ENCODE measurements at places on chromosomes 16 and 17.

- DNase-seq = no peak
These were observed 32.4 kb downstream of the SCNN1B start for GRCh38 chr16:23334457-23334853.

GRCh38 chr16:14635395-14636165 lies 2.8 kb downstream of the BFAR start:
- no peak for DNase-seq

DNA sequence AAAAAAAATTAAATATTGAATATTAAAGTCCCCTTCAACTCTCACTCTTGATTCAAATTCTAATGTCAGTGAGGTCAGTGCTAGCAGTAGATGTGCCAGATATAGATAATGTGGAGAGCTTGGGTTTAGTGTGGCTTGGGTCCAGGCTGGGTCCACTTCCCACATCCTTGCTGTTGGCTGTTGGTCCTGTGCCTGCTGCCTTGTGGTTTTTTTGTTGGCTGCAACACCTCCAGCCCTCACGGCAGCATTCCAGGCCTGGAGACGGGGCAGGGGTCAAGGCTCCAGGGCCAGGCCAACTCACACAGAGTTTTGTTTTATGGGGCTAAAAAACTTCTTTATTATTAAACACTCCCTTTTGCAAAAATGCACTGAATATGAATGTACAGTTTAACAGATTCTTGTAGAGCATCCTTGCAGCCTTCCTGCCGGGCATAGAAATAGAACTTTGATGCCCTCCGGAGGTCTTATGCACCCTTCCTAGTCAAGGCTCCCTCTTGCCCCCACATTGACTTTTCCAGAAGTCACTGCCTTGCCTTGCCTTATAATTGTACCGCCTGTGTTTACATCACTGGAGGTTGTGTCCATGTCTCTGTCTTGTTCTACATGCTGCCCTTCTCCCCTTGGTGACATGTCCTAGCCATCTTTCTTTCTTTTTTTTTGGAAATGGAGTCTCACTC lies 25.5 kb upstream of the MYO15B start:
- DNase-seq = no peak

- DNase-seq = no peak
These were observed 169.0 kb downstream of the ENGASE start for GRCh38 chr17:79243603-79243990.

DNA sequence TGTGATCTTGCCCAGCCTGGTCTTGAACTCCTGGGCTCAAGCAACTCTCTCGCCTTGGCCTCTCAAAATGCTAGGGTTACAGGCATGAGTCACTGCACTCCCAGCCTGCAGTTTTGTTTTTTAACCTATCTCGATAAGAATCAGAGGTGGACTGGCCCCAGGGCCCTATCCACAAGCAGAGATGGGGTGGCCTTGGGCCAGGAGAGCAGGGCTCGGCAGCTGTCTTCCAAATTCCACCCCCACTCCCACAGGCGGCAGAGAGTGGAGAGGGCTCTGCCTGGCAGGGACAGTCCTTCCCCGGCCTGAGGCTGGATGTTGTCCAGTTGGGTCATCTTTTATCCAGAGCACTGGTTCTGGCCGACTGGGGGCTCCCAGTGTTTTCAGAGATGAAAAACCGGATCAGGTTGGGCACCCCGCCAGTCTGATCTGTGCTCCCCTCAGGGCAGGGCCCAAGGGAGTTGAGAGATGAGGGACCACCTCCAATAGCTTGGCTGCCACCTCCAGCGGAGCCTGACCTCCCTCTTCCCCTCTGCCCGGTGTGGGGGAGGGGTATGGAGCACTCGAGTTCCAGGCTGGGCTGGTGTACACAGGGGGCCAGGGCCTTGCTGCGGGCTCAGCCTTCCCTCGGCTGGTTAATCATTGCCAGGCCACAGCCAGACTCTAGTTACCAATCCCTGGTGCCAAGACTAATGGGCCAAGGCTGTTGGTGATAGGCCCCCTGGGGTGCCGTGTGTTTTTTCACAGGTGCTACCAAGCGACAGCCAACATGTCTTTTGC lies 30.3 kb upstream of the MYO15B start:
- no peak for DNase-seq

DNA sequence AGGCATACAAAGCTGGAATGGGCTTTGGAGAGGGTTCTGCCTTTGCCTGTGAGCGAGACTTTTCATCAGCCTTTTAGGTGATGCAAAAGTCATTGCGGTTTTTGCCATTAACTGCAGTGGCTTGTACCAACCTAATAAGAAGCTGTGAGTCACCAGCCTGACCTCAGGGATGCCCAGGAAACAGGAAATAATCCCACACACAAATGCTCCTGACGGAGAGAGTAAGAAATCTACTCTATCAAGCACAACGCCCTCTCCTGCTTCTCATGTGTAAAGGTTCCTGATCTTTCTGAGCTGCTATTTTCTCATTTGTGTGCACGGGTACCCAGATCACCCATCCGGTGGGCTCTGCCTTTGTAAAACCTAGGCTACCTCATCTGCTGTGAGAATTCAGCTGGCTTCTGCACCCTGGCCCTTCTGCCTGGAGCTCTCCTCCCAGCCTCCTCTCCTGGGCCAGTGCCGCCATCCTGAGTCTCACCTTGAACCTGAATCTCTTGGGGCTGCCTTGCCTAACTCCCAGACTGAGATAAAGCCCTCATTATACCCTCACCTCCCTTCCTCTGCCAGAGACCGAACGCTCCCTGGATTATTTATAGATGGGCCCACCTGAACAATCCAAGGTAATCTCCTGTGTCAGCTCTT lies 299.7 kb downstream of the C16orf95 start:
- DNase-seq = no peak

DNA sequence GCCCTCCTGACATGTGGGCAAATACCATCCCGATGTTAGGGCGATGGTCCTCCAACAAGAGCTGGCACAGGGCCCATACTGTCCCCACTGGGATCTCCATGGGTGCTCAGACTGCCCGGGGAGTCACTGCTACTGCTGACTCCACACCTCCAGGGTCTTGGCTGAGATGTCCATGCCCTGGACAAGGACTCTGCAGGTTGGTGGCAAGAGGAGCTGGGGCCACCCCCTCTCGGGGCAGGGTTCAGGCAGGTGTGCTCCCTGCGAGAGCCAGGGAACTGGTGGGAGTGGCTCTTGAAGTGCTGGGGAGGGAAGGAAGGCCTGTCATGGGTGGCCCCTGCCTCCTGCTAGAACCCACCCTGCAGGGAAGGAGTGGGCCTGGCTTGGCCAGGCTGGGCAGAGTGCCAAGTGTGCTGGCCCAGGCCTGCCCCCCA lies 6.4 kb downstream of the CASKIN2 start:
- DNase-seq = no peak

DNA sequence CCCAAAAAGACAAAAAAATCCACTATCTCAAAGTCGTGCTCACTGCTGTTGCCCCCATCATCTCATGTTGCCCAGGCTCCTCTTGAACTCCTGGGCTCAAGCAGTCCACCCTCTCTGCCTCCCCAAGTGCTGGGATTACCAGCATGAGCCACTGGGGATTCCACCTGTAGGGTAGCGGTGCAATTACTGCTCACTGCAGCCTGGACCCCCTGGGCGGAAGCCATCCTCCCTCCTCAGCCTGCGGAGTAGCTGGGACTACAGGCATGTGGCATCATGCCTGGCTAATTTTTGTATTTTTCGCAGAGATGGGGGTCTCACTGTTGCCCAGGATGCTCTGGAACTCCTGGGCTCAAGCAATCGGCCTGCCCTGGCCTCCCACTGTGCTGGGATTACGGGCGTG lies 37.9 kb upstream of the BHLHA9 start:
- DNase-seq = no peak

GRCh38 chr16:82633964-82634600 lies 7.3 kb downstream of the CDH13 start:
- no peak for DNase-seq

- DNase-seq = no peak
These were observed 115.2 kb downstream of the C17orf67 start for GRCh38 chr17:56718515-56718914.

DNA sequence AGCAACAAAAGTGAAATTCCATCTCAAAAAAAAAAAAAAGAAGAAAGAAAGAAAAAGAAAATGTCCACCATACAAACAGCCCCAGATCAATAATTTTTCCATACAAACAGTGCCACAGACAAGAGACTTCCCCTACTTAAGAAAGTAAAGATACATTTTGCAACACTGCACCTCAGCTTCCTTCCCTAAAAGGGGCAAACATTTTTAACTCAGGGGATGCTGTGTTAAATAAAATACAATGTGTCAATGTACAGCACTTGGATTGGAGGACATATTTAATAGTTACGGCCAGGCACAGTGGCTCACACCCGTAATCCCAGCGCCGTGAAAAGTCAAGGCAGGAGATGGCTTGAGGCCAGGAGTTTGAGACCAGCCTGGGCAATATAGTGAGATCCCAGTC lies 22.3 kb downstream of the MYH11 start:
- DNase-seq = no peak

DNA sequence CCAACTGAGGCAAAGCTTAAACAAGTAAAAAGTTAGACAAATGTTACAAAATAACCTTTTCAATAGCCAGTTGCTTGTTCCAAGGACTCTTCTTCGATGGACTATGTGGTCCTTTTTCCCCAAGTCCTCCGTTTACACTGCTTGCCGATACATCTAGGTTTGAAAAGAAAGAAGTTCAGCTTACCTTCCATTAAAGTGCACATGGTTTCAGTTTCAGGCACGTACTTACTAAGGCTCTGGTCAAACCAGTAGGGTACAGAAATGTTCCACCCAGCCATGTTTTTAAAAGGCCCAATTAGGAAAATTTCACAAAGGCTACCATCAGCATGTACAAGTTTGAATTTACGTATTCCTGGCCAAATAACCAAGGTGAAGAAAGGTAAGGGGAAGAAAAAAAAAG lies 2.1 kb downstream of the SRSF2 start:
- no peak for DNase-seq

DNA sequence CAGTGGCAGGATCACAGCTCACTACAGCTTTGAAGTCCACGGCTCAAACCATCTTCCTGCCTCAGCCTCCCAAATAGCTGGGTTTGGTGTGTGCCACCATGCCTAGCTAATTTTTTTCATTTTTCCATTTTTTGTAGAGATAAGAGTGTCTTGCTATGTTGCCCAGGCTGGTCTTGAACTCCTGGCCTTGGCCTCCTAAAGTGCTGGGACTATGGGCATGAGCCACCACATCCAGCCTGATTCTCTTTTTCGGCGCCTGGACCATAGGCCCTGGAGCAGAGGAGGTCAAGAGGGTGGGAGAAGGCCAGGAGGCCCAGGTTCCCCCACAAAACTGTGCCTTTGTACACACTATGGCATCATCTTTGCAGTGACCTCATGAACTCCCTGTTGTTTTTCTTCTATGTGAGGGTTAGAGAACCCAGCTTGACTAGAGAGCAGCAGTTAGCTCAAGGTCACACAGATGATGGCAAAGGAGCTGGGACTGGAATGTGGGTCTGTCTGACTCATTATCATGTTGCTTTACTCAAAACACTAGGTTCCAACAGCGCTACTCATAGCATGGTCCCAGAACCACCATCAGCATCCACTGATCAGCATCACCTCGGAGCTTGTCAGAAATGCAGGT lies 16.3 kb downstream of the SCN4A start:
- no peak for DNase-seq

GRCh38 chr16:50598256-50598894 lies 50.2 kb downstream of the NKD1 start:
- DNase-seq = no peak

DNA sequence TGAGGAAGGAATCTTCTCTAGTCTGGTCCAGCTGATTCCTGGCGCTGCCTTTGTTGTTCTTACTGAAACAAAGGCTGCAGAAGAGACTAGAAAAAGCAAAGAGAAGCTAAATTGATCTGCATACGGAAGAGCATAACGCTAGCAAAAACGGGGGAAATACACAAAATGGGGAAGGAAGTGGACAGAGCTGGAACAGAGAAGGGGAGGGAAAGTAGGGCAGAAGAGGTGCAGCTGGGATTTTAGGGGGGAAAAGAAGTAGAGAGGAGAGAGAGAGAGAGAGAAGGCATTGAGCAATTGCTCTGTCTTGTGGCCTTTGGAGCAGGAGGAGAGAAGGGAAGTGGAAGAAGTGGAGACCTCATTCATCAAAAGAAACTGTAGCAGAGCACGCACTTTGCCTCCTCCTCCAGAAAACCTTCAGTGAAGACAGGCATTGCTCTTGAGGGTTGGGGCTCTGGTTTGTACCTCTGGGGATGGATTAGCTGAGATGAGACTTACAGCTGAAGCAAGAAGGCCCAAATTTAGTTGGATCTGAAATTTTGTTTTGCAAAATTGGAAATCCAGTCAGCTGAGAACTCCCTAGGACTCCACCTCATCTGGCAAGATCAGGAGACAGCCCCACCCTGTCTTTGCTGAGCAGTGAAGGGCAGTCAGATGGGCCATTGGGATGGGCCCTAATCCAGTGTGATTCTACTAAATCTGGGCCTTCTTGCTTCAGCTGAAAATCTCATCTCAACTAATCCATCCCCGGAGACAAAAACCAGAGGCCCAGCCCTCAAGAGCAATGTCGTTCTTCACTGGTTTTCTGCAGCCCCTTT lies 55.8 kb downstream of the CDRT4 start:
- no peak for DNase-seq

DNA sequence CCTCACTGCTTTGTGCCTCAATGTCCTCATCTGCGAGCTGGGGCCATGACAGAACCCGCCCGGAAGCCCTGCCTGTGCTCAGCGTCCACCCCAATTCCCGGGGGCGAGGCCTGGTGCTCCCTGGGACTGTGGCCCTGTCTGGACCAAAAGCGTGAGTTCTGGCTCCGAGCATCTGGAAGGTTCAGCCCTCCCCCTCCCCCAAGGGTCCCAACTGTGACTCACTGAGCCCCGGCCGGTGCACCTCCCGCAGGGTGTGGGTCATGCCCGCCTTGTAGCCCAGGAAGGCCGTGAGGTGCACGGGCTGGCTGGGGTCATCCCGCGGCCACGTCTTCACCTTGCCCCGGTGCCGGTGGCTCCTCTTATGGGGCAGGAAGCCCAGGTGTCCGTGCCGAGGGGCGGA lies 755 bp downstream of the RPL3L start:
- DNase-seq = no peak

GRCh38 chr16:77897129-77897437 lies 108.7 kb downstream of the VAT1L start:
- DNase-seq = no peak

DNA sequence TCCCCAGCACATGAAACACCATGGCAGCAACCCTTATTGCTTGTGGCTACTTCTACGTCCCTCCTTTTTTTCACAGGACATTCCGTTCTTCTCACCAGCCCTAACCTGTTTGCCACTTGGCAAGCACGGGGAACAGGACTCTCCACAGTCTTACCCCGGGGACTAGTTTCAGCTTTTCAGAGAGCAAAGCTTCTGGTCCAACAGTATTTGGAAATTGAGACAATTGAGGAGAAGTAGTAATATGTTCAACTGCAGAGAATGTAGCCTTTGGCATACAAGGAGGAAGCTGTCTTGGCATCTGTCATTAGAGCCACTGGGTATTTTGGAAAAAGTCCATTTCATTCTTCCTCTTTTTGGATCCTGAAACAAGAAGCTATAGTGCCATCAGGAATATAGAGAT lies 65.7 kb downstream of the MAP2K6 start:
- DNase-seq = no peak
